ENCODE measurements at places on chromosomes 6 and 20. TPM values are rescaled to one million over a fixed set of nuclear protein-coding genes. Genes with fewer than 3 reads are reported as not detected.

Gene C20orf144
- not detected for total RNA-seq

GRCh38 chr6:108944707-108945680, 96.8 kb downstream of the ARMC2 start:
- DNase-seq: peak; percentile 85

- no peak for DNase-seq
Observed at GRCh38 chr6:46296586-46296985, 125.8 kb upstream of the ENPP5 start.

- DNase-seq: no peak
Observed at GRCh38 chr20:39916236-39916765, 772.7 kb downstream of the MAFB start.

DNA sequence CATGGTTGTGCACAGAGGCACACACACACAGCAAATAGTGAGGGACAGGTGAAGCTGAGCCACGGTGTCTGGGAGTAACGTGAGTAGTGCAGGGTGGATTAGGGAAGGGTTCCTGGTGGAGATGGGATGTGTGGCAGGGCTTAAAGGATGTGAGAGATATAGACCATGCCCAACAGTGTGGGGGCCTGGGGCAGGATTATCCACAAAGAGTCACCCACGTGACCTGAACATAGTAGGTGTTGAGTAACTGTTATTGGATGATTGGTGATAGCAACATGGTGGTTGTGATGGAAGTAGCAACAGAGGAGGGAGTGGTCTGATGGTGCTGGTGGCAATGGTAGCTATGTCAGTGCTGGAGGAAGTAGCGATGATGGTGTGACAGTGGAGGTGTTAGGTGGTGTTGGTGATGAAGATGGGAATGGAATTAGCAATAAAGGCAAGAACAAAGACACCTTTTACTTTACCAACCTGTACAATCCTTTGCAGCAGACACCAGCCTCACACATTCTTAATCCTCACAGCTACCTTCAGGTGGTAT, 135.1 kb downstream of the MRPL14 start:
- DNase-seq: peak; percentile 24

Gene POU5F1
- total RNA-seq: 7.5 TPM

- no peak for DNase-seq
Observed at GRCh38 chr6:46777476-46778346, 15.5 kb upstream of the MEP1A start.

GRCh38 chr6:143062551-143062950, 1.9 kb downstream of the AIG1 start:
- no peak for DNase-seq

DNA sequence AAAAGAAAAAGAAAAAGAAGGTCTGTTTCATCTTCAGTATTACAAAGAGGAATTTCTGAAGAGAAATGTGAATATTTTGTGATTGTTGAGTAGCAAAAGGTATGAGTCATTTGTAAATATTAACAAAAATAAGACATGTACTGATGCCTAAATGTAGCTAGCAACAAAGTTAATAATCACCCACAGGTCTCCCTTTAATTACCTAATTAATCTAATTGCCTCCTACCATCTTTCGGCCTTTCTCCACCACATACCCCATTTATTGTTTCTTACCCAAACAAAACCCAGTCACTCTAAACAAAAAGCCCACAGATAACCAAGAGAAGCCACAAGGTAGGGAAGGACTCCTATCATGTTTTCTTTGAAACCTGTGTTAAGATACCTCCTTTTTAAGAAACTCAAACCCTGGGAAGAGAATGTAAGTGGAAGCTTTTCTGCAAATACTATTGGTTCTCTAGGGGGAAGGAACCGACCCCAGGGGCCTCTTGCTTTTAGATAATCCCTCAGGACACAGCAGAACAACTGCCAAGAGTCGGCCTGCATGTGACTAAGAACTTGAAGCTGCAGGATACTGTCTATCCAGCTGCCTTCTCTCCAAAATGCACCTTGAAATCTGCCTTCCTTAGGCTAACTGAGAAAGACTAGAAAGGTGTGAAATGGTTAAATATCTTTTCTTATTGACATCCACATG, 16.1 kb upstream of the STK38 start:
- DNase-seq: peak; percentile 15

Gene ADGB
- total RNA-seq: 0.10 TPM

- no peak for DNase-seq
Observed at GRCh38 chr6:113208726-113209125, 648.4 kb upstream of the MARCKS start.

Gene GSTA3
- total RNA-seq: not detected

- DNase-seq: peak; percentile 68
Observed at GRCh38 chr6:3228771-3229565, 1.5 kb upstream of the TUBB2B start.
